ENCODE measurements at places on chromosomes 11 and 22.
A peak's percentile ranks its signal among the peaks of the same experiment; 100 is the strongest.

- DNase-seq = no peak
Observed at GRCh38 chr11:35629914-35630313, 11.7 kb downstream of the FJX1 start.

GRCh38 chr11:131907371-131907770, 537.0 kb downstream of the NTM start:
- DNase-seq = no peak

DNA sequence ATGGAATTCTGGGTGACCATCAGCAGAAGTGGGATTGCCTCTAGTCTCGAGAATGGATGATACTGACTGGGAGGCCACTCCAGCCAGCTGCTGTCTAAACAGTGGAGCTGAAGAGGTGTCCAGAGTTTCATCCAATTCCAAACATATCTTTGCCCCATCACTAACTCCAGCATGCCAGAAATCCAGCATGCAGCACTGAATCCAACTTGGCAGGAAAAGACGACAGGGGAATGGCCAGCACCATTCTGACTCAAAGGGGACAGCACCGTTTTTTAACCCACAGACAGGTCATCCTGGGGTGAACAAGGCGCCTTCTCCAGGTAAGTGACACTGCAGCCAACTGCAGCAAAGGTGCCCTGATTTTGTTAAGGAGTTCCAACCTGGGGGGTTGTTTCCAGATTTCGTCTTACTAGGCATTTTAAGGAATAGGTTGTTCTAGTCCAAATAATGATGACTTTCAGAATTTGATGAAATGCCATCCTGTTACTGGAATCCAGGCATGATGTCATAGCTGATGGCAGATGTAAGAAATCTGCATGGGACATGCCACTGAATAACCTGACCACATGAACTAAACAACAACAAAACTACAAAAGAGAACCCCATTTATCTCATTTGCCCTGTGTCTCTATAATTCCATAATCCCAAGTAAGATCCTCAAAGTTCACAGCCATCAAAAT, 32.3 kb downstream of the FEZ1 start:
- no peak for DNase-seq

- no peak for DNase-seq
Observed at GRCh38 chr11:73048446-73048845, 93.7 kb downstream of the FCHSD2 start.

- peak; percentile 17 for DNase-seq
Observed at GRCh38 chr22:46660604-46661201, 40.5 kb downstream of the GRAMD4 start.

- DNase-seq = no peak
Observed at GRCh38 chr22:23553438-23553837, 26.7 kb downstream of the IGLL1 start.

- DNase-seq = no peak
Observed at GRCh38 chr11:62069374-62069773, 54.4 kb upstream of the INCENP start.

- DNase-seq = no peak
Observed at GRCh38 chr11:129291546-129291945, 84.1 kb upstream of the BARX2 start.

- no peak for DNase-seq
Observed at GRCh38 chr11:129251067-129251466, 58.9 kb upstream of the ARHGAP32 start.

GRCh38 chr22:27930331-27931060, 11.4 kb upstream of the PITPNB start:
- no peak for DNase-seq

GRCh38 chr22:33302049-33302545, 243.9 kb upstream of the SYN3 start:
- DNase-seq = peak; percentile 5

DNA sequence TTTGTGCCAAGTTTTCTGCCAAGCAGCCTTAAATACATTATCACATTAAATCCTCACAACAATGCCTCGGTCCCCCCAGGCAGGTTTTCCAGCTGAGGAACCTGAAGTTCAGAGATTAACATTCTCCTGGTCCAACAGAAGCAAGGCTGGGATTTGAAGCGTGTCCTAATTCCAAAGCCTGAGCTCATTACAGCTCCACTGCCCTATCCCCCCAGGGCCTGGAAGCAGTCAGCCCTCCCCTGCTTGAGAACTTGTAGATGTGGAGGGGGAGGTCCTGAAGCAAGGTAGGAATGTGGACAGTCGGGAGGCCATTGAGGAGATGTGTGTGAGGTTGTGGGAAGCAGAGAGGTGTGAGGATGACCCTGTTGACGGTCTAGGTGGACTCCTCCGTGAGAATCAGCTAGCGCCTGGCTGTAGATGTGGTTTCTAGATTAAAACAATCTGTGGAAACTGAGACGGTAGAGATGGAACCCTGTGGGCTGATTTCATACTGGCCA, 8.1 kb downstream of the GRAMD1B start:
- DNase-seq = no peak

GRCh38 chr11:87322568-87322967, 284.8 kb downstream of the TMEM135 start:
- DNase-seq = no peak

DNA sequence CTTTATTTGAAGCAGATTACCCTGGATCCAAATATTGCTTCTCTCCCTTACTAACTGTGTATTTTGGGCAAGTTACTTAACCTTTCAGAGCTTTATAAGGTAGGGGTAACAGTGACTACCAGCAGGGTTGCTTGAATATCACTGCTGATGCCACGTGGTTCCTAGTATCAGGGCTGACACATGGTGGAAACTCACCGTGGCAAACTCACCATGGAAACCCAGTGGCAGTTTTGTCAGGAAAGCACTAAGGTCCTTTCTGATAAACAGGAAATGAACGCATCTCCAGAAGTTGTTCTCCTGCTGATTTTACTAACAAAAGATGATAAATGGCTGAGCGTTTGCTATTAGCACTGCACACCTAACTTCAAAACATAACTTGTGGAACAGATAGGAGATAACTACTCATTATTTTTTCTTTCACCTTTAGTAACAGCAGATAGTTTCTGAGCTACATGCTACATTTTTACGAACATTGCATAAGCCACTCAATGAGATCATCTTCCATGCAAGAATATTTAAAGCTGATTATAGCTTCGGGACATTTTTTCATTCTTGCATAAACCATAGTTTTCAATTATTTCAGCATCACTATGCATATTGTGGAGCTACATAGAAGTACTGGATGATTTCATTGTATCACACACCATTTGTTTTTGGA, 59.7 kb upstream of the RAG2 start:
- DNase-seq = no peak

Measured in NCI-H2081 (cell line).